ENCODE measurements at places on chromosomes 12 and 14.

- DNase-seq: no peak
These were observed 109.2 kb downstream of the GALC start for GRCh38 chr14:87883750-87884149.

GRCh38 chr12:82966001-82966559 is 279.4 kb downstream of the TMTC2 start:
- DNase-seq: no peak

GRCh38 chr12:83040339-83040738 is 353.6 kb downstream of the TMTC2 start:
- DNase-seq: no peak

- no peak for DNase-seq
These were observed 1.2 kb upstream of the NEK9 start for GRCh38 chr14:75127903-75128595.

DNA sequence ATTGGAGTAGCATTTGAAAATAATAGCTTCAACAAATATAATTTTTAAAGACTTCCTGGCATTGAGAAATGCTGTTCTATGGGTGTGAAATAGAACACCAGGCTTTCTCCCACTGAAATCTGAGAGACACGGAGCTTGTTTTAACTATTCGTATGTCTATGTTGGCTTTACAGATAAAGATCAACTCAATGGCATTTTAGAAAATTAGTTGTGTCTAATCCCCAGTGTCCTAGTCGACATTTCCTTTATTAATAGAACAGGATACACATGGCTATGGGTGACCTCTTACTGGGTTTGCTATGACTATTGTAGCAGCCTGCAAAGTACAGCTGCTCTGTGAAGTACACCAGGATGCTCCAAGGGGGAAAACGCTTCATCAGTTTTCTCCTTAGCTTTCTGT is 159.3 kb downstream of the SLC25A21 start:
- no peak for DNase-seq

DNA sequence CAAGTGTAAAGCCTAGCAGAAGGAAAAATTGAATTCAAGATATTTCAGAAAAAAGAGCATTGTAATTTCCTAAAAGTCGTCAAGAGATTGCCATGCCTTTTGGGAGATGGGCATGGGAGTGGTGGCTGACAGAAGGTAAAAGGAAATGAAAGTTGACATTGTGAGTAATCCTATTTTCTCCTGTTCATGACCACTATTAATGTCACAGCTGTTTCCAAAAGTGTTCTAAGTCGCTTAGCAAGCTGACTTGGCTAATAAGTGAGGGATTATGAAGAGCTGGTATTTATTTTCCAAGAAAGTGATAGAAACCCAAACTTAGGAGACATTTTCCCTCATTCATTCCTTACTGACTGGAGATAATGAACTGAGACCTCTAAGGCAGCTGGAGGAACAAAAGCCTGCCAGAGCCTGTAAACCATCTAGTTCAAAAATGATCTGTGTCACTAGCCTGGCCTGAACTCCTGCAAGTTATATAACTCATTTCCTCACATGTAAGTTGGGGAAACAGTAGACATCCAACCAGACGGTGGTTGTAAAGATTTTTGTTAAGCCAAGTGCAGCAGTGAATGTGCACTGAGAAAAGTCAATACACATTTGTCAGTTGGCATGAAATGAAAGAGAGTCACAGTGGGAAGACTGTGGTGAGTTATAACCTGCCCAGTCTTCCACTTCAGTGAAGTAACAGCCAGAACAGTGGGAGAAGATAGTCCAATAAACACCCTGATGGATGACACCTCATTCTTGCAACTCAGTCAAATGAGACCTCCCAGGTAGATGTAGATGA is 75.8 kb downstream of the DIO2 start:
- no peak for DNase-seq

DNA sequence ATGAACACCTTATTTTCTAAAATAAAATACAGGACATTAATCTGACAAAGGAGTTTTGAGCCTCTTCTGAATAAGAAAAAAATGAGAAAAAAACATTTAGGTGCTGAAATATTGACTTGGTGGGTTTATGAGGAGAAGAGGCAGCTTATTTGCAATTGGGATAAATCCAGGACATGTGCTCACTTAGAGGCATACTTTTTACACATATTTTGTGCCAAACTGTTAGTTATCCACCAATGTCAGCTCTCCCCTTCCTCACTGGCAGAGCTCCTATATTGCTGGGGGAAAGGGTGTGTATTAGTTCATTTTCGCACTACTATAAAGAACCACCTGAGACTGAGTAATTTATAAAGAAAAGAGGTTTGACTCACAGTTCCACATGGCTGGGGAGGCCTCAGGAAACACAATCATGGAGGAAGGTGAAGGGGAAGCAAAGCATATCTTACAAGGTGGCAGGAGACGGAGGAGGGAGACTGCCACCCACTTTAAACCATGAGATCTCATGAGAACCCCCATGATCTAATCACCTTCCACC is 135.4 kb upstream of the EGLN3 start:
- no peak for DNase-seq

- no peak for DNase-seq
These were observed 99.7 kb upstream of the FUT8 start for GRCh38 chr14:65312859-65313258.

DNA sequence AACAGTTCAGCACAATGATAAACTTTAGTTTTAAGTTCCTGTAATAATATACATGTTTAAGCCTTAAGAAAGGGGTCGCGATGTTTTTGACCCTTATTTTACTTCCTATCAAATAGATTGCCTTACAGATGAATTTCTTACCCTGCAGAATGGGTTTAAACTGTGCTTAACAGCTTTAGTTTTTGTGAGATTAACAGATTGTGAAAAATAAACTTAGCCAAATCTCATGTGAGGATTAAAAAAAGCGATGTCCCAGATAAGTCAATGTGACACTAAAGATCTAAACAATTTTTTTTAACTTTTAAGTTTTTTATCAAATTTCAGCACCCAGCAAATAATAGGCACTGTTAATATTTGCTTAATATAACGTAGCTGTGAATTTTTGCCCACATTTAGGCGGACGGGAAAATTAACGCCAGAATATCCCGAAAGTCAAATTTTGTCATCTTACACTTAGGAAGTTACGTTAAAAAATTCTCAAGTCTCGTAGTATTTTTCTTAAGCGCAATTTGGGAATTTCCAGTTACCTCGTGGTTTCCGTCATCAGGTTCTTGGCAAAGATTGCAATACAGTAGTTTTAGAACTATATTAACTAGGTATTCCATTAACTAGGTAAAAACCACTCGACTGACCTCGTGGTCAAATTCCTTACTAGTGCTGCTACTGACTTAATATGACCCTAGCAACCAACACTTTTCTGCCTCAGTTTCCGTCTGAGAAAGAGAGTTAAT is 1.2 kb downstream of the HNRNPC start:
- DNase-seq: no peak

- DNase-seq: no peak
These were observed 3.0 kb upstream of the TMEM120B start for GRCh38 chr12:121709478-121709961.

GRCh38 chr12:48105321-48105866 is 485 bp downstream of the SENP1 start:
- no peak for DNase-seq

GRCh38 chr12:39043424-39043822 is 138.0 kb upstream of the CPNE8 start:
- no peak for DNase-seq

GRCh38 chr12:112705037-112705632 is 86.4 kb upstream of the RPH3A start:
- no peak for DNase-seq

GRCh38 chr12:18443768-18444437 is 182.6 kb downstream of the PIK3C2G start:
- peak; percentile 44 for DNase-seq

DNA sequence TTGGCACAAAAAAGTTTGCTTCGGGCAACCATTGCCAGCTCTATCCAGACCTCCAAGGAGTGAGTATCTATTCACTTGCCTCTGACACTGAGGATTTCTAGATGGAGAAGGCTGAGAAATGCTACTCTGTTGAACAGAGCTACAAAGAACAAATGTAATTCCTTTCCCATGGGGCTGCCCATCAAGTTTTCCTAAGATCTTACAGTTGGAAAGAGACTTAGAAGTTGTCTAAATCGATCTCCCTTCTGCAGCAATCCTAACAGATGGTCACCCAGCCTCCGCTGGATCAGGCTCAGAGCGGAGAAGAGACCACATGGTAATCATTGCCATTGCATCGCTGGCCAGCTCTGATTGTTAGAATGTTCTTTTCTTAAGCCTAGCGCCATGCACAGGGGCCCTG is 110.1 kb upstream of the BCL2L14 start:
- no peak for DNase-seq

DNA sequence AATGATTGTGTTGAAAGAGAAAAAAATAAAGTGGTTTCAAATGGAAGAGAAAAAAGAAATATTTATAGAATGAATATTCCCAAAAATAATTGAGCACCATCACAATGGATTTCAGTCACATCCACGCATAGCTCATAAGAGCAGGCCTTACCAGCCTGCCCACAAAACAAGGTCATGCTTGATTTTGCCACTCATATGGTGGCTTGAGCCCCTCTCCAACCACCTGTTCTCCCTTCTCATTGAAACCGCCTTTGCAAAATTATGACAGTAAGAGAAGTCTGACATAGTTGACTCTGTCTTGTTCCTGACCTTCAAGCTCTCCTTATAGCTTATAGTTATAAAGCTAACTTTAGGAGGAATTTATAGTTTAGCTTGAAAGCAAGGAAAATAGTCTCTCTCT is 33.3 kb upstream of the NAP1L1 start:
- no peak for DNase-seq

GRCh38 chr12:55957106-55957859 is 8.6 kb downstream of the PMEL start:
- DNase-seq: peak; percentile 68

Measured in NCI-H2029 (cell line).